DMS53 (cell line): ENCODE measurements at places on chromosomes 2 and 18.
A peak's percentile ranks its signal among the peaks of the same experiment; 100 is the strongest.

GRCh38 chr18:63157293-63158011 lies 162.1 kb downstream of the BCL2 start:
- peak; percentile 88 for DNase-seq

- no peak for DNase-seq
These were observed 50.2 kb downstream of the CABYR start for GRCh38 chr18:24189007-24189528.

- no peak for DNase-seq
These were observed 64.6 kb downstream of the CD226 start for GRCh38 chr18:69882965-69883668.

- peak; percentile 14 for DNase-seq
These were observed 894.4 kb downstream of the BCL11A start for GRCh38 chr2:59658906-59659635.
